ENCODE measurements at places on chromosomes 4 and X. TPM values are rescaled to one million over a fixed set of nuclear protein-coding genes. Genes with fewer than 3 reads are reported as not detected.

Gene GAGE2A
- total RNA-seq, result not detected

Gene CLGN
- total RNA-seq, result 0.38 TPM

Gene GPR50
- total RNA-seq, result not detected

Gene SUPT20HL2
- not detected for total RNA-seq

All from PC-9 (cell line).